ELR (cell line): ENCODE measurements at places on chromosomes 12 and 14.

GRCh38 chr14:61603736-61604135 lies 91.6 kb upstream of the HIF1A start:
- DNase-seq = no peak

- no peak for DNase-seq
These were observed 118.7 kb downstream of the RPAP3 start for GRCh38 chr12:47586952-47587669.

GRCh38 chr14:99141236-99141635 lies 130.8 kb downstream of the BCL11B start:
- no peak for DNase-seq

GRCh38 chr12:121765573-121765972 lies 27.9 kb downstream of the RHOF start:
- DNase-seq = peak; percentile 96

GRCh38 chr12:32437095-32437515 lies 37.7 kb downstream of the FGD4 start:
- DNase-seq = peak; percentile 94

DNA sequence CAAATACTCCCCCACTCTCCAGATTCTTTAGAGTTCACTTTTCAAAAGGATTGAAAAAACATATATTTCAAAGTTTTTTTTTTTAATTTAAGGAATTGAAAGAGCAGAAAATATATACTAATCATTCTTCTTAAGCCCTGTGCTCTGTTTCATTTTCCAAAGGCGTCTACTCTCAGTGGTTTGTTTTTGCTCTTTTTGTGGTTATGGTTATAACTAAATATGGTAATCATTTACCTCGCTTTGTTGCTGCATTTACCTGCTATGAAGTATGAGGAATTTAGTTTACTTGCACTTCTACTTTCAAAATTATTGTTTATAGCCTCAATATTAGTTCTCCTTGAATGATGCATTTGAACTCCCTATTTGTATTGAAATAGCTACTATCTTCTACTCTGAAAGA lies 55.9 kb upstream of the LRRK2 start:
- no peak for DNase-seq

- no peak for DNase-seq
These were observed 76.3 kb downstream of the RIMBP2 start for GRCh38 chr12:130639476-130640424.

GRCh38 chr14:68948686-68949600 lies 30.2 kb downstream of the ACTN1 start:
- no peak for DNase-seq

DNA sequence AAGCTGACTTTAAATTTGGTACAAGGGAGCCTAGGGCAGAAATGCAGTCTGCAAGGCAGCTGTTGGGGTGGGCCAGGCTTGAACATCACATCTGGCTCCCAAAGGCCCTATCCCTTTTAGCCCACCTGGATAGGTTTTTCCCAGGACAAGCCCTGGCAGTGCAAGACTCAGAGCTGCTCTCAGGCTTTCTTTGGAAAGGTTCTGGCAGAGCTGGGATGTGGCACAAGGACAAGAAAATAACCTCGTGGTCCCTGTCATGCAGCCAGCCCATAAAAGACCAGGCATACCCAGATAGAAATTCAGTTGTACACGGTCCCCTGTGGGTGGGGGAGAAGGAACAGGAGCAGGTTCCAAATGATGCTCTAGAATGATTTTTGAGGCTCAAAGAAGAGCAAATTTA lies 206.9 kb downstream of the TTC7B start:
- no peak for DNase-seq

GRCh38 chr14:96214793-96215192 lies 10.2 kb downstream of the BDKRB2 start:
- no peak for DNase-seq

DNA sequence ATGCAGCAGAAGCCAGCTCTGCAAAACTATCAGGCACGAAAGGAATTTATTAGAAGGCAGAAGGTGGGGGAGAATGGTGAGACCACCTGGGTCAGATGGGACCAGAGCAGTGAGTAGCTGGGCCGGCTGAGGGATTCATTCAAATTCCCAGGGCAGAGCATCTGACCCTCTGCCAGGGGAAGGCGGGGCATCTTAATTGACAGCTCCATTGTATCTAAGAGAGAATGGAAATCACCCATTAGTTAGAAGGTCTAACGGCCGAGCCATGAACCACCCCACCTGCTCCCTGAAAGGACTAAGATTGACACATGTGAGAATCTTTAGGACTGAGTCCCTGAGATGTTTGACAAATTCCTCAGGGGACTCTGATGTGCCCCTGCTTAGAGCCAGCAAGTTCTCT lies 83.7 kb downstream of the PHETA1 start:
- DNase-seq = no peak

DNA sequence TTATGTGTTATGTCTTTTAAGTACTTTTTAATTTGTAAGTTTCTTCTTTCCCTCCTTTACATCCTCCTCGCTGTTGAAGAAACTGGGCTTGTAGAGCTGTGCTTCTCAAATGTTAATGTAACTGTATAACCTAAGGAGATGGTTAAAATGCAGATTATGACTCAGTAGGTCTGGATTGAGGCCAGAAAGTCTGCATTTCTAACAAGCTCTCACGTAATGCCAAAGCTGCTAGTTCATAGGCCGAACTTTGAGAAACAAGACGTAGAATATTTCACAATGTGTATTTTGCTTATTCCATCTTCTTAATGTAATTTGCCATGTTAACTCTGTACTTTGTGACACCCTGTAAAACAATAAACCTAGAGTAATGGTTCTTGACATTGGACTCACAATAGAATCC lies 193.3 kb upstream of the SYT1 start:
- peak; percentile 57 for DNase-seq

- DNase-seq = peak; percentile 45
These were observed 26.2 kb downstream of the RTRAF start for GRCh38 chr14:52015411-52016030.

- DNase-seq = no peak
These were observed 1.5 kb upstream of the GPR65 start for GRCh38 chr14:88003425-88003824.

DNA sequence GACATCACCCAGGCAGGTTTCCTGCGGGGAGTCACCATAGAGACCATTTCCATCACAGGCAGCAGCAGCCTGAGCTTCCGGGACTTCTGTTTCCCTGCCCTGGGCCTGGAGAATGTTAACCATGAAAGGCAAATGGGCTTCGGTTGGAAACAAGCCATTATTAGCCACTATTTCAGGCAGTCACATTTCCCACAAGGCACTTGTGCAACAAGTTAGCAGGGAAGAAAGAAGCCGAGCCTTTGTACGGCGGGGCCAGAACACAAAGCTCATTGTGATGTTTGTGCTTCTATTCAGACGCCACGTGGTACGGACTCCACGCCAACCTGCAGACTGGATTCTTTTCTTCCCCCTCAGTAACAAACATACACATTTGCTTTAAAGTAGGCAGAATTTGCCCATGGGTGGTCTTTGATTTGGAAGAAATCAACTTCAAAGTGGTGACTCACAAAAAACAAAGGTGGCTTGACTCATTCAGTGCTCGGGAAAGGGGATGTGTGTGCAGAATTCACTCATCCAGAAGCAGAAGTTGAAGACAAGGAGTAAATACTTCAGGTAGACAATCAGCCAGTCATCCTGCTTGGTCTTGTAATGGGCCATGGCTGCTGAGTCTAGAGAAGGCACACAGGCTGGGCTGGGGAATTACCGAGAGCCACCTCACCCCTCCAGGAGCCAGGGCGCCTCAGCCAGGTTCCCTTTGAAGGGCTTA lies 154.2 kb upstream of the PRMT8 start:
- no peak for DNase-seq

- DNase-seq = peak; percentile 45
These were observed at the start of the genes FOXA1 and TTC6 for GRCh38 chr14:37594971-37595808. Gene FOXA1 (minus strand): TSS chr14:37595249. CDS start chr14:37594972, 277 bp downstream. Gene TTC6 (plus strand): TSS chr14:37595629. CDS start chr14:37622065, 26,436 bp downstream.

GRCh38 chr14:80049055-80049454 lies 162.2 kb downstream of the DIO2 start:
- no peak for DNase-seq

DNA sequence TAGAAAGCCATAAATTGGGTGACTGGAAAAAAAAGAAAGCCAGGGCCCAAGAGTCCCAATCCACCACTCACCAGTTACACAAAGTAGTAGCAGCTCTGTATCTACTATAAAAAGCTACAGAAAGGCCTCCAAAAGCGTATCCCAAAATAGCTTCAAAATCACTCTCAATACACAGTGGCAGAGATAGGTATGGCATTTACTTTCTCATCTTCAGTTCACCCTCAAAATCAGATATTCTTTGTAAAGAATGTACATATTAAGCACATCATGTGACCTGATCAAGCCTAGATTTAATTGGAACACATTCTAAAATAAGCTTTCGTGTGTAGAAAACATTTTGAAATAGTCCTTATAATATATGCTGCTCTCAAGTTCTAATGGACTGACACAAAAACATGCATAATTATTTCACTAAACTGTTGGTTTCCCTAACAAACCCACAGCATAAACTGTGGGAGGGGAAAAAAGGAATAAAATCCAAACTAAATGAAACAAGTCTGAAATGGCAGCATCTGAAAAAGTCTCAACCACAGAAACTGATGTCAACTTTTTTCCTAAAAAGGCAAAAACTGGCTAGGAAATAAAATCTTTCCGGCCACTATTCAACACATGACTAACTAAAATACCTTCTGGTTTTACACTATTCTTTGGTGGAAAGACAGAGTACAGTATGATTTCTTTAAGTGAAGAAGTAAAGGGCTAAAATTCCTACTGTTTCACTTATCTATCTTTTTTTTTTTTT lies 25.9 kb downstream of the UBE2N start:
- no peak for DNase-seq

- no peak for DNase-seq
These were observed 87.7 kb downstream of the GPR135 start for GRCh38 chr14:59377491-59377890.

GRCh38 chr14:91298576-91298975 lies 54.1 kb upstream of the GPR68 start:
- DNase-seq = no peak

- no peak for DNase-seq
These were observed 193.0 kb downstream of the C12orf50 start for GRCh38 chr12:87836190-87836589.

- no peak for DNase-seq
These were observed 43.9 kb downstream of the EGLN3 start for GRCh38 chr14:33906968-33907367.

DNA sequence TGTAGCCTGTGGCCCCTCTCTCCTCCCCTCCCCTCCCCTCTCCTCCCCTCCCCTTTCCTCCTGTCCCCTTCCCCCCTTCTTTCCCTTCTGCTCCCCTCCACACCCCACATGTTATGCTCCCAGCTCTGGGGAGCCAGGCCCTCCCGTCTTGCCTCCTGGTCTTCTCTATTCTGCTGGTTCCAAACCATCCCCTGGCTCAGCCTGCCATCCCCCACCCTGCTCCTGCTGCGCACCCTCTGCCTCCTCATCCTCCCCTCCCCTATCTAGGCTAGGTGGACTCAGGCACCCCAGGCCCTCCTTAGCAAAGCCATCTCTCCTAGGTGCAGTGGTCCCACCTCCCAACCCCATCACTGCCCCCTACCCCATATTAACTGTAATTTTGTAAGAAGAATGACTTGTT lies 99.5 kb downstream of the CALM1 start:
- DNase-seq = no peak

GRCh38 chr12:100895192-100895591 lies 100.6 kb downstream of the ANO4 start:
- DNase-seq = no peak

DNA sequence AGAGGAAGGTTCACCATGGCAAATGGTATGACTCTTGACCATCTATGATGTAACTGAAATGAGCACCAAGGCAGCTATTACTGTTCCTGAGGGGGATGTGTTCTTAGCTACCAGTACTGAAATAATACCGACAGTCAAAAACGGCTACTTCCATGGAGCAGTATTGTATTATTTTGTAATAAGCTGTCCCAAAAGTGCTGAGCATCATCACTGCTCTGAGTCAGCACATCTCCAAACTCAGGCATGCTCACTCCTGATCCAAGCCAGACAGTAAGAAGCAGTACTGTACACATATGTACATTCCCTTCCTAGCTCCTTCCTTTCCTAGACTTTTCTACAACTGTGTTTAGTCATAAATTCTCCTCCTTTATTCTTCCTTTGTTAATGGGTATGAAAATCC lies 8.6 kb downstream of the VTI1B start:
- peak; percentile 25 for DNase-seq

DNA sequence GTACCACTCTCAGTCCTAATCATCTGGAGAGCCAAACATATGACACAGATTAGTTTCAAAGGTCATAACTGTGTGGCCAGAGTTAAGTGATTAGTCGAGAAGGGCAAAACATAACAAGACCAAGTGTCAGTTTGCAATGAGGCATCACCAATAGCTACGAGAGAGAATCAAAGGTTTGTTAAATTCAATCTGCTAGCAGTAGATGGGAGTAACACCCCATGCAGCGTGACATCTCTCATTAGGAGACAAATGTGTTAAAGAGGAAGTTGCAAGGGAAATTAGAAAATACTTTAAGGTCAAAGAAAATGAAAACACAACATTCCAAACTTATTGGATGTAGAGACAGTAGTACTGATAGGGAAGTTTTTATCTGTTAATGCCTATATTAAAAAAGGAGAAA lies 135.7 kb upstream of the SYT10 start:
- DNase-seq = no peak

DNA sequence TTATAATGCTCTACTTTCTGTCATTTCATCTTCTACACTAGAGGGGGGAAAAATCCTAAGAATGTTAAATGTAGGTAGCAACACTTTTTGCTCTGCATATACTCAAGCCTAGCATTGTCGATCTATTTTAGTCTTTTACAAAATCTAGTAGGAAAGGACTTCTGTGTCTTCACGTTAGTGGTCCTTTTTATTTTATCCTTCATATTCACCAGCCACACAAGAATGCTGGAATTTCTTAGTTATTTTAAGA lies 253.0 kb upstream of the FLRT2 start:
- no peak for DNase-seq

DNA sequence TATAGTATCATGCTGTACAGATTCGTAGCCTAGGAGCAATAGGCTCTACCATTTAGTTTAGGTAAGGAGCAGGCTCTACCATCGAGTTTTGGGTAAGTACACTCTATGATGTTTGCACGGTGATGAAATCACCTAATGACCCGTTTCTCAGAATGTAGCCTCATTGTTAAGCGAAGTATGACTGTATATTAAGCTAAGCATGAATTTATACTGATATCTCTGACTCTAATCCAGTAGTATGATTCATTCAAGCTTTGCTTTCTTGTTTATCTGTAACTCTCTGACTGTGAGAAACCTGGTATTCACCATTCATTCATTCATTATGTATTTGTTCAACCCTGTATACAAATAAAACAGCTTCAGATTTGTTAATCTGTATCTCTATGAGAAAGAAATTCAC lies 283.9 kb upstream of the PRICKLE1 start:
- DNase-seq = peak; percentile 12

DNA sequence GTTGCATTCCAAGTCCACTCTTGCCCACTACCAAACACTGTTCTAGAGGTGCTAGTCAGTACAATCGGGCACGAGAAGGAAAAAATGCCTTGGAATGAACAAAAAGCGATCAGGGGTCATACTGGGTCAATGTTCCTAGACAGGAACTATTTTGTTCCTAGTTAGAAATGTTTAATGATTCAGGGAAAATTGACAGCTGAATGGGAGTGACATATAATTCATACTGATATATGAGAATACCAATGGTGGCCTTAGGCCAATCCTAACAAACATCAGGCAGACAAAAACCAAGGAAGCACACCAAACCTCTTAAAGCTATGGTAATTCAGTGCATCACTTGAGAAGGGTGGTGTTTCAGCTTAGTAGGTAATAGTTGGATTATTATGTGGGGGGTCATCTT lies 51.1 kb downstream of the ANAPC7 start:
- DNase-seq = no peak
